Astrocyte of the spinal cord (primary cell): ENCODE measurements at places on chromosomes 5 and 9.

- DNase-seq, result peak; percentile 54
These were observed 150.9 kb downstream of the ADGRV1 start for GRCh38 chr5:90709323-90710155.

GRCh38 chr5:161001604-161002003 lies 149.6 kb upstream of the ATP10B start:
- DNase-seq, result no peak

- DNase-seq, result no peak
These were observed 1012.8 kb downstream of the MAT2B start for GRCh38 chr5:164518067-164518740.

- no peak for DNase-seq
These were observed at the start of gene C9orf153 for GRCh38 chr9:86259557-86259956. C9orf153 (minus strand) TSS chr9:86259657; CDS start chr9:86229603, 30,054 bp downstream.

DNA sequence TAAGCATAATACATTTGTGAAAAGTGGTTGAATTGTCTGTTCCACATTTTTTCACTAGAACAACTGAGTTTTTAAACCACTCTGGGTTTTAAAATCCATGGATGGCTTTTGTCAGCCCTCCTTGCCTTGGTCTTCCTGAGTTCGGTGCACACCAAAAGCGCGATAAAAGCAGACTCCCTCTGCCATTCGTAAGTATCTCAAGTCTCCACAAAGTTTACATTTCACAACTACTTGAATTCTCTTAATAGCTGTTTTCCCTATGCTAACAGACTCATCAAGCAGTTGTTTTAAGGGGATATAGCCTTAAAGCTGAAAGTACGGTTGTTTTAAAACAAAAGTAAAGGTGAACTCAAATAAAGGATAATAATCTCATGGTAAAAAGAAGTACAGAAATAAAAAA lies 52.9 kb downstream of the GLIS3 start:
- no peak for DNase-seq

- DNase-seq, result no peak
These were observed 7.8 kb downstream of the FAM81B start for GRCh38 chr5:95398989-95399388.

DNA sequence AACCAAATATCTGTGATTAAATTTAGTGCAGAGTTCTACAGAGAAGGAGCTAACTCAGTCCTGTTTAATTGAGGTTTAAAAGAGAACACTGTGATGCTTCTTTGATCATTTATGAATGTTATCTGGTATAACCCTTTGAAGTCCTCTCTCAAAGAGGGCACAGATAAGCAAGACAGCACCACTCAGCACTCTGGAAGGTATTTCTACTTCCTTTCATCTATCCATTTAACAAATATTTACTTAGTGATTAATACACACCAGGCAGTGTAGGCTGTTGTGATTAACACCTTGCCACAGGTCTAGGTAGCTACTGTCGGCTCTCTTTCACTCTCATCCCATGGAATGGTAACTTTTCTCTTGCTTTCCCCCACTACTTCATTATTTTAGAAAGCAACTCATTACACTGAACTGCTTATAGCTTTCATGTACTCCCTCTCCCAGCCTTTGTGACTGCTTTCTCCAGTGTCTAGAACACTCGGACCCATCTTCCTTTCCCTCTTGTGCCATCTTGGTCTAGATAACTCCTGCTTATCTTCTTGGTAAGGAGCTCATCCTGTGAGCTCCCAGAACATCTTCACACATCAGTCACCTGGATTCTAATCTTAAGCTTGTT lies 54.7 kb downstream of the GLDC start:
- no peak for DNase-seq

GRCh38 chr5:5616247-5616895 lies 193.9 kb downstream of the ICE1 start:
- no peak for DNase-seq

- peak; percentile 80 for DNase-seq
These were observed 102.2 kb downstream of the TRIO start for GRCh38 chr5:14245132-14245925.

DNA sequence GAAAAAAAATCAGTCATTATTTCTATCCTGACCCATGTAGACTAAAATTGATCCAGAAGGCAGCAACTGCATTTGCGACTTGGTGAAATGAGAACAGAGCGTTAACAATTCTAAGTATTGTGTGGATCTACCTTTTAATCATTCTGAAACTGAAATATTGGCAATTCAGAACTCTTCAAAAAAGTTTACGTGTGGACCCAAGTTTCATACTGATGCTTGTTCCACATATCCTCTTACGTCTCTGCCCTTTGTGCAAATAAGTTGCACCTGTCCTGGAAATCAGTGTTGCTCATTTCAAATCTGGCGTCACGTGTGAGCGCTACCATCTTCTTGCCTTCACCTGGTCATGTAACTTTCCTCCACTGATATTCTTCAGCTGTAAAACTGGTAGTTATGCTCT lies 74.7 kb downstream of the NTRK2 start:
- no peak for DNase-seq

DNA sequence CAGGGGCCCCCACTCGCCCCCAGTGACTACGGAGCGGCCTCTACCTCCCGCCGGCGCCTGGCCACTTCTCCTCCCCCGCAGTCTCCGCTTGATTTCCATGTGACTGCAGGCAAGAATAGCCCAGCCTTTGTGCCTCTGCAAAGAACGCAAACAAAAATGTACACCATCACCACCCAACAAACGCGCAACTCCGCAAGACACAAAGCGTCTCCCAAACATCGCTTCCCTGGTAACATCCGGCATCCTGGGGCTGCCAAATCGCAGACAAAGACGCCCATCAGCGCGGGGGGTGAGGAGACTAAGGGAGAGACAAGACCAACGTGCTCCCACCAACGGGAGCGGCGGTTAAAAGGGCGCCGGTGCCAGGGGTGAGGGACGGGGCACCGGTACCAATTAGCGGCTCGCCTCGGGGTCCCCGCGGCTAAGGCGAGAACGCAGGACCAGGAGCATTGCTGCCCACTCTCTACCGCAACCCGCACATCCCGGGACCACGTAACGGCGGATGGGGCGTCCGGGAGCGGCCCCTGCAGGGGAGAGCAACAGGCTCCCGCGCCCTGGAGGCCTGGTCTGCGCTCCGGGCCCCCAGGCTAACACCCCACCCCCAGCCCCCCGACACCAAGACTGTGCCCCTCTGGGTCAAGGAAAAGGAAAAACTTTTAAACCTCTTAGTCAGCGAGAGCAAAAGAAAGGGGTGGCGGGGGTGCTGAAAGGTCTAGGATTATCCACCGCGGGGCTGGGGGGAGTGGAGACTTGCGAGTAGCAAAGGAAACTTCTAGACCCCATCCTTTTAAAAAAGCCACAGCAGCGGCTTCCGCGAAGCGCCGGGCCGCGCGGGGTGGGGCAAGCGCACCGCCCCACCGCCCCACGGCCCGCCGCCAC lies 885 bp downstream of the MPDZ start:
- peak; percentile 75 for DNase-seq

- DNase-seq, result no peak
These were observed 13.3 kb downstream of the FOXE1 start for GRCh38 chr9:97866300-97866699.

- DNase-seq, result peak; percentile 75
These were observed 72.8 kb downstream of the MED27 start for GRCh38 chr9:132006677-132007370.

DNA sequence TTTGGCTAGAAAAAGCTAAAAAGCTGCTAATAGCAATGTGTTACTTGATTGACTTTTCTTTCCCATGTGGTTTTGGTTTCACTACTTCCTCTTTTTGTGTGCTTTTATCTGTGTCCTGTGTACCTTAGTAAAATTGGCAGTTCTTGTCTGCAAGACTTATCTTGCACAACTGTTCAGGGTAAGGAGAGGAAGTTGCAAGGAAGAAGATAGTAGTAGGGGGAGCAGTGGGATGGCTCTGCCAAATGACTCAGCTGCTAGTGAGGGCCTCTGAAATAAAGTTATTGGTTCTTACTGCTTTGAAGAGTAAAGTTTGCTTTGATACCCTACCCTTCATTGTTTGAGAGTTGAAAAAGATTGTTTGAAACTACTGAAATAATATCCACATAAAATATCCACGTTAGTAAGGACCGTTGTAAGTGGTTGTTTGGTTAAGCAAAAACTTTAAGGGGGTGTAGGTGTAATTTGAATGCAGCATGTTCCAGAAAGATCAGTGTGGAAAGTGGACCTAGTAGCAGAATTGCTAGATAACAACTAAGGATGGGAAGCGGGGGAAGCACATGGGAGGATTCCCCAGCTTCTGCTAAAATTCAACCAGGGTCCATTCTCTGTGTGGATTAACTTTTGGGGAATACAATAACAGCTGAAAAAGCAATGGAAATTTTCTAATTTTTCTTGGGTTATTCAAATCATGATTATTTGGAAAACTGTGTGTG lies 123.5 kb downstream of the SCAMP1 start:
- DNase-seq, result peak; percentile 45

DNA sequence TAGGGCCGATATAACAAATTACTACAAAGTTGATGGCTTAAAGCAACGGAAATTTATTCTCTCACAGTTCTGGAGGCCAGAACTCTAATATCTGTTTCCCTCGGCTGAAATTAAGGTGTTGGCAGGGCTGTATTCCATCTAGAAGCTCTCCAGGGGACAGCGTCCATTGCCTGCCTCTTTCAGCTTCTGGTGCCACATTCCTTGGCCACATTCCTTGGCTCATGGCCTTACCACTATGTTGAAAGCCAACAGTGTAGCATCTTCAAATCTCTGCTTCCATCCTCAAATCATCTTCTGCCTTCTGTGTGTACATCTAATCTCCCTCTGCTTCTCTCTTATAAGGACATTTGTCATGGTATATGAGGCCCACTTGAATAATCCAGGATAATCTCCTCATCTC lies 17.2 kb downstream of the FGF10 start:
- no peak for DNase-seq

DNA sequence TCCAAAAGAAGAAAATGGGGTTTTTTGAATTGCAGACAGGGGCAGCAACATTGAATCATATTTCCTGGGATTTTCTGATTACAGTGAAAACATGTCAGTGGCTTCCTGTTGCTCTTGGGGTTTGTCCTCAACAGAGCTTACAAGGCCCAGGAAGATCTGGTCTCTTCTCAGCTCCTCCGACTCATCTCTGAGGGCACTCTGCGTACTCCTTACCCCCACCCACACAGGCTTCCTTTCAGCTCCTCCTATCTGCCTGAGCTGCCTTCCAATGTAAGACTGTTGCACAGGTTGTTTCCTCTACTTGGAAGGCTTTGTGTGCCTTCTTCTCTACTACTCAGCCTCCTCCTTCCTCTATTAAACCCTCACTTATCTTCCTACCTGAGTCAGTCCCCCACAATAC lies 245.1 kb upstream of the MEF2C start:
- no peak for DNase-seq

GRCh38 chr5:98217138-98217537 lies 556.3 kb upstream of the RGMB start:
- DNase-seq, result no peak

DNA sequence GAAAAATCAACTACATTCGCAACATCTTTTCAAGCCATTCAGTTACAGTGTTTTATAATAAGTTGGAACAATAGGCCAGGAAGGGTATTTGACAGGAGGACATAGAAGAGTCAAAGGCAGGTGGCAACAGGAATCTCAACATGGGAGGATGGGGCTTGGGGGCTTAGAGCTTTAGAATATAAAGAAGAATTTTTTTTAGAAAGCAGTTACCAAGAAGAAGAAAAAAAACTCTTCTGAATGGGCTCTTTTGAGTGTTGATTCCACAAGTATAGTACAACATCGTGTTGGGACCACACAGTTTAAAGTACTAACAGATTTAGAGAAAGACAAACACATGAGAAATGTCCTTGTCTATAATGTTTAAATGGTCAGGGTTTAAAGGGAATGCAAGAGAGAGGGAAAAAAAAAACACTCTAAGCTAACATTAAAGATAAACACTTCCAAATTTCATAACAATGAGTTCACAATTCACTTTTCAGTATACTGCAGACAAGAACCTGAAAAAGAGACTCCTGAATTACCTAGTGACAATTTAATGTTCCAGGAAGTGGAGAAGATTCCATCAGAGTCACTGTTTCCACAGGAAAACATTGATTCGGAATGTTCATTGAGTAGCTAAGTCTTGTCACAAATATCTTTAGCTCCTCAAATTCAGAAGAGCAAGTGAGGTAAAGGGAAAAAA lies 282.3 kb downstream of the DEPDC1B start:
- DNase-seq, result no peak

- peak; percentile 57 for DNase-seq
These were observed 301.1 kb downstream of the PRR16 start for GRCh38 chr5:120765189-120765588.

- DNase-seq, result no peak
These were observed 38.6 kb upstream of the PCSK5 start for GRCh38 chr9:75851917-75852316.

GRCh38 chr5:34501016-34501415 lies 155.1 kb upstream of the RAI14 start:
- DNase-seq, result no peak

DNA sequence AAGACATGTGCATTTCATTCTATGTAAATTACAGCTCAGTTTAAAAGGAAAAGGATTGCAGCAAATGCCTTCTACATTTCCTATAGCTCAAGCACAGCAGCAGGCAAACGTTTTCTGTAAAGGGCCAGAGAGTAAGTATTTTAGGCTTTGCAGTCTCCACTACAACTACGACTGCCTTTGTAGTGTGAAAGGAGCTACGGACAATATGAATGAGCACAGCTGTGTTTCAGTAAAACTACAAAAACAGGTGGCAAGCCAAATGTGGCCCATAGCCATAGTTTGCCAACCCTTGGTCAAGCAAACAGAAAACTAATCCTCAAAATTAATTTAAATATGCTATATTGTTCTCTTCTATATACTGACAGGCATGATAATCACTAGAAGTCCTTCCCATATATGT lies 7.2 kb downstream of the PTBP3 start:
- no peak for DNase-seq

- DNase-seq, result peak; percentile 80
These were observed 2.1 kb downstream of the CCDC192 start for GRCh38 chr5:127705120-127705892.

GRCh38 chr5:101473483-101473882 lies 570.4 kb upstream of the ST8SIA4 start:
- DNase-seq, result peak; percentile 28

DNA sequence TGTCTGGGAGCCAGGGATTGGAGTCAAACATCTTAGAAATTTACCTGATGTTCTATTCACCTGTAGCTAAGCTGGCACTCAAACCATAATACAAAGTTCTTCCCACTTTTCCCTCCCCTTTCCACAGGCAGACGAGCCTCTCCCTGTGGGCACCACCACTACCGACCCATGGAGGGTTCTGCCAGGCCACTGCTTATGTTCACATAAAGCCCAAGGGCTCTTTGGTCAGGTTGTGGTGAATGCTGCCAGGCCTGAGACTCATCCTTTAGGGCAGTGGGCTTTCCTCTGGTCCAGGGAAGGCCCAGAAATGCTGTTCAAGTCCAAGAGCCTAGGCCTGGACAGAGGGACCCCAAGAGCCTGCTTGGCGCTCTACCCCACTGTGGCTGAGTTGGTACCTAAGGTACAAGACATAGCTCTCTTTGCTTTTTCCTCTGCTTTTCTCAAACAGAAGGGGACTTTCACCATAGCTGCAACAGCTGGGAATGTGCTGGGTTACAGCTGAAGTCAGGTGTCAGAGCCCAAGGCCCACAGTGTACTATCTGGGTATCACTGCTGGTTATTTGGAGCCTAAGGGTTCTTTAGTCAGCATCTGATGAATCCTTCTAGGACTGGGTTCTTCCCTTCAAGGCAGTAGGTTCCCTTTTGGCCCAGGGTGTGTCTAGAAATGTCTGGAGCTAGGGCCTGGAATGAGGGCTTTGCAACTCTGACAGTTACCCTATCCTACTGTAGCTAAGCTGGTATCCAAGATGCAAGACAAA lies 620.1 kb downstream of the TLE1 start:
- no peak for DNase-seq
